ENCODE measurements at places on chromosomes 6 and 20. TPM values are rescaled to one million over a fixed set of nuclear protein-coding genes. Genes with fewer than 3 reads are reported as not detected.

DNA sequence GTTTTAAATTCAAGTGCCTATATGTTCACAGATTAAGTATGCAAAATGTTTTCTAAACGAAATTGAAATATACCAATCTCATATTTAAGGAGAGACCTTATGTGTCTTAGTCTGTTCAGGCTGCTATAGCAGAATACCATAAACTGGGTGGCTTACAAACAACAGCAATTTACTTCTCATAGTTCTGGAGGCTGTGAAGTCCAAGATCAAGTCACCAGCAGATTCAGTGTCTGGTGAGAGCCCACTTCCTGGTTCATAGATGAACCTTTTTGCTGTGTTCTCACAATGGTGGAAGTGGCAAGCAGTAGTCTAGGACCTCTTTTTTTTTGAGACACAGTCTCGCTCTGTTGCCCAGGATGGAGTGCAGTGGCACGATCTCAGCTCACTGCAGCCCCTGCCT lies 3.5 kb upstream of the DSTN start:
- no peak for DNase-seq

DNA sequence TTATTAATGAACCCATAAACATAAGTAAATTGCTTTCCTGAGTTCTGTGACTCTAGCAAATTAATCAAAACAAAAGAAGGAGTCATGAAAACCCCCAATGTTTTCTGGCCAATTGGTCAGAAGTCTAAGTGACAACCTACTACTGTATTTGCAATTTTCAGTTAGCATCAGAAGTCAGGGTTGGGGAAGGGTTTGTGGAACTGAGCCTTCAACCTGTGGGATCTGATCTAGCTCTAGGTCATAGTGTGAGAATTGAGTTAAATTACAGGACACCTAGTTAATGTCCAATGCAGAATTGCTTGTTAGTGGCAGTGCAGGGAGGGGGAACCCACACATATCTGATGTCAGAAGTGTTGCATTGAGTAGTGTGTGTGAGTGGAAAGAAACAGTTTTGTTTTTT lies 142.4 kb downstream of the ISM1 start:
- DNase-seq, result no peak

DNA sequence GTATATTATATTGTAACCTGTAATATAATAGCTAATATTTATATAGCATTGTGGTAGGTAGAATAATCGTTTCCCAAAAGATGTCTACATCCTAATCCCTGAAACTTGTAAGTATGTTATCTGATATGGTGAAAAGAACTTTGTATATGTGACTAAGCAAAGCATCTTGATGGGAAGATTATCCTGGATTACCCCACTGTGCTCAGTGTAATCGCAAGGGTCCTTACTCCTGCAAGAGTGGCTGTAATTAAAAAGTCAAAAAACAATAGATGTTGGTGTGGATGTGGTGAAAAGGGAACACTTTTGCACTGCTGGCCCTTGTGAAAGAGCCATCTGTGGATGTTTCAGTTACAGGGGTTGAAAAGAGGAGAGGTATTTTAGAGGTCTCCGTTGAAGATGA lies 95.2 kb downstream of the EDN1 start:
- no peak for DNase-seq

DNA sequence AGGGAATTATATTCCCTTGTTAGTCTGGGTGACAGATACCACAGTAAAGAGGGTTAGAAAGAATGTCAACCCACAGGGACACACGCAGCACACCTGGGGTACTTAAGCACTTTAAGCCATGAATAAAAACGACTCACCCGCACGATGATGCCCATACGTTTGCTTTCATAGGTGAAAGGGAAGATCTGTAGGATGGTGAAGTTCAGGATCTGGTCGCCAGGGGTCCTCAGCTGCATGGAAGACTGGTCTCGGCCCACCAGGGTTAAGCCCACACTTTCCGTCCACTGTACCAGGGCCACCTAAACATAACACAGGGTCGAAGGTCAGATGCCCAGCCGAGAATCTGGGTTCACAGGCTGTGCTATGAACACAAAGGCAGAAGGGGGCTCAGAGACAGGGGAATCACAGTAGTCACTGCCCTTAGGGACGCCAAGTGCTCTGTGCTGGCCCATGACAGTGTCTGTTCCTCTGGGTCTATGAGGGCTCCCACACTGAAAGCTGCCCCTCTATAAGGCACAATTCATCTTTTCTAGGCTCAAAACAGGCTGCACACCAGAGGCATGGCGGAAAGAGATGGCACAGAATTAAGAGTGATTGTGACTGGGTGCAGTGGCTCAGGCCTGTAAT lies 96.8 kb upstream of the NFATC2 start:
- peak; percentile 65 for DNase-seq

GRCh38 chr6:74603322-74604076 lies 602.4 kb downstream of the COL12A1 start:
- no peak for DNase-seq

- DNase-seq, result no peak
Observed at GRCh38 chr6:47621838-47622449, 76.4 kb upstream of the ADGRF4 start.

- DNase-seq, result no peak
Observed at GRCh38 chr6:113719545-113719944, 137.6 kb upstream of the MARCKS start.

GRCh38 chr20:19453862-19454261 lies 241.4 kb downstream of the SLC24A3 start:
- DNase-seq, result no peak

DNA sequence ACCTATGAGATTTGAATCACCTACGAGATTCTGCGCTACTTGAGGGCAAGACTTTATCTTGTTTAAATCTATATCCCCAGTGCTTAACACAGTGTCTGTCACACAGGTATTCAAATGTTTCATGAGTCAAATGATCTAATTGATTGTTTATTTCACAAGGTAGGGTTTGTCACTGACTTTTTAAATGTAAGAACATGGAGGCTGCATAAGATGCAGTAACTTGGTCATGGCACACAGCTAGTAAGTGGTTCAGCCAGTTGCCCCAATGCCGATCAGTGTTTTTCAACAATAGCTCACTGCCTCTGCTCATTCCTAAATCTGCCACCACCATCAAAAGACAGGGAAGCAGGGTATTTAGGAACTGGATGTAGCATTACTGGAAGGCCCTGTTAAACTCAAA lies 42.4 kb upstream of the LRRC1 start:
- DNase-seq, result no peak

- DNase-seq, result no peak
Observed at GRCh38 chr6:166850677-166851076, 105.7 kb downstream of the RNASET2 start.

GRCh38 chr6:143127941-143128680 lies 67.4 kb downstream of the AIG1 start:
- no peak for DNase-seq

- DNase-seq, result no peak
Observed at GRCh38 chr6:140636908-140637402, 1262.5 kb upstream of the CITED2 start.

- DNase-seq, result no peak
Observed at GRCh38 chr6:157255079-157255478, 68.2 kb downstream of the TMEM242 start.

DNA sequence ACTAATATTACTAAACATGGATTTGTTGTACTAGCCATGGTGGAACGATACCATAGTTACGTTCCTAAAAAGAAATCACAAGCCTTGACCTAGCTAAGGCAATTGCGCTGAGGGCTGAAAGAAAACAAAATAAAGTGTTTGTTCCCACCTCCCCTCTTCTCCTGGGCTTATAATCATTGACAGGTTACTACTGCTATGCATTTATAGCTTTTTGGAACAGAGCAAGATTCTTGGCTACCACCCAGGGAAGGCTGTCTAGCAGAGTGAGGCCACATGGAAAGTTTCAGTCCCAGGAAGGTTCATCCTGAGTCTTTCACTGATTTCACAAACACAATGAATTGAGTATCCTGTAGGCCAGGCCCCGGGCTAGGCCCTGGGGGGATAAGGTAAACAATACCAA lies 84.6 kb downstream of the TMEM170B start:
- DNase-seq, result no peak

The BPIFB2 gene
- not detected for total RNA-seq

The CST4 gene
- total RNA-seq, result not detected

The PTCHD4 gene
- total RNA-seq, result not detected

The GMEB2 gene
- total RNA-seq, result 17.9 TPM

The ARMC12 gene
- total RNA-seq, result 0.40 TPM

The CLDN20 gene
- not detected for total RNA-seq

The ECT2L gene
- total RNA-seq, result not detected

The GGTLC1 gene
- not detected for total RNA-seq

The SNAP91 gene
- total RNA-seq, result not detected
